ENCODE measurements at places on chromosomes 12 and 14.

- peak; percentile 47 for DNase-seq
These were observed 34.3 kb upstream of the SLC38A1 start for GRCh38 chr12:46303039-46303666.

DNA sequence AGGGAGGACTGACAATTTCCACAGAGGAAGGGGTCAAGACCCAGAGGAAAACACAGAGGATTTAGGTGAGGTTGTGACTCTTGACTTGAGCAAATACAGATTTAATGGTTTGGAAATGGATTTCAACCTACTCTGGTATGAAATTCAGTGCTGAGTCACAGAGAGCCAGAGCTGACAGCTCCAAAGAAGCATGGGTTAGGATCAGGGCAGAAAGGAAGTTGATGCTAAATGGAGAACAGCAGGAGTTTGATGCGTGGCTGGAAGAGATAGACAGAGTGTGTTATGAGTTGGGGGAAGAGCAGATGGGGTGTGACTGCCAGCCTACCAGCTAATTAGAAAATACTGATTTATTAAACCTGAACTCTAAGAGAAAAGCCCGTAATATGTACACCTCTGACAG is 272.6 kb downstream of the FOXG1 start:
- no peak for DNase-seq

DNA sequence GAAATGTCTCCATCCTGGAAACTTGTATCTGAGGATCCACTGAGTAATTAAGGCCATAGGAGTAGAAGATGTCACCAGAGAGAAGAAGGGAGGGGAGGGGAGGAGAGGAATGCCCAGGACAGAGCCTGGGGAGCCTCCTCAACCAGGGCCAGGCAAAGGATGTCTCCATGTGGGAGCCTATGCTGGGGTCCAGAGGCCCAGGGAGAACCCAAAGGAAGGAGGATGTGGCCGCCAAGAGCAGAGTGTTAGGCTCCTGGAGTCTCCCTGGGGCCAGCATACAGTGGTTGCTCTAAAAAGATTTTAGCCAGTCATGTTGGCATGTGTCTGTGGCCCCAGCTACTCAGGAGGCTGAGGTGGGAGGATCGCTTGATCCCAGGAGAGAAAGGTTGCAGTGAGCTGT is 92.6 kb downstream of the DICER1 start:
- DNase-seq: no peak

GRCh38 chr14:56581041-56581727 is 1.6 kb downstream of the TMEM260 start:
- DNase-seq: no peak

- DNase-seq: no peak
These were observed 75.5 kb downstream of the GALNT9 start for GRCh38 chr12:132253698-132254480.

DNA sequence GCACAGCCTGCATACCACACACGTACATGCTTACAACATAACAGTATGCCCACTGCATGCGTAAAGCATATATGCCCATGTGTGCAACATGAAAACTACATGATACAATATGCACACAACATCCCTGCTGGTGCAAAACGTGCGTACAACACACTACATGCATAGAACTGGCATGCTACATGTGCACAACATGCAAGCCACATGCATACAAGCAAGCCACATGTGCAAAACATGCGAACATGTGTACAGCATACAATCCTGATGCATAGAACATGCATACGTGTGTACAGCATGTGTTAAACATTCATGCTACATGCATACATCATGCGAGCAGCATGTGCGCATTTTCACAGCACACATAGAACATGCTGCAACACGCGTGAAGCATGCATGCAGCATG is 8.4 kb upstream of the TMTC1 start:
- no peak for DNase-seq

Data from activated CD4-positive, alpha-beta T cell treated with anti-CD3 and anti-CD28 coated beads, Interleukin-2, amount 50 U/mL, for 48 hours (primary cell).